CD4-positive, alpha-beta T cell treated with Interleukin-17A for 1 hour (primary cell): ENCODE measurements at places on chromosomes 5 and 9.
A peak's percentile ranks its signal among the peaks of the same experiment; 100 is the strongest.

GRCh38 chr5:3456121-3456681 lies 139.4 kb upstream of the IRX1 start:
- DNase-seq, result no peak

- peak; percentile 5 for DNase-seq
Measured at GRCh38 chr5:102971676-102972293, 148.2 kb downstream of the GIN1 start.

DNA sequence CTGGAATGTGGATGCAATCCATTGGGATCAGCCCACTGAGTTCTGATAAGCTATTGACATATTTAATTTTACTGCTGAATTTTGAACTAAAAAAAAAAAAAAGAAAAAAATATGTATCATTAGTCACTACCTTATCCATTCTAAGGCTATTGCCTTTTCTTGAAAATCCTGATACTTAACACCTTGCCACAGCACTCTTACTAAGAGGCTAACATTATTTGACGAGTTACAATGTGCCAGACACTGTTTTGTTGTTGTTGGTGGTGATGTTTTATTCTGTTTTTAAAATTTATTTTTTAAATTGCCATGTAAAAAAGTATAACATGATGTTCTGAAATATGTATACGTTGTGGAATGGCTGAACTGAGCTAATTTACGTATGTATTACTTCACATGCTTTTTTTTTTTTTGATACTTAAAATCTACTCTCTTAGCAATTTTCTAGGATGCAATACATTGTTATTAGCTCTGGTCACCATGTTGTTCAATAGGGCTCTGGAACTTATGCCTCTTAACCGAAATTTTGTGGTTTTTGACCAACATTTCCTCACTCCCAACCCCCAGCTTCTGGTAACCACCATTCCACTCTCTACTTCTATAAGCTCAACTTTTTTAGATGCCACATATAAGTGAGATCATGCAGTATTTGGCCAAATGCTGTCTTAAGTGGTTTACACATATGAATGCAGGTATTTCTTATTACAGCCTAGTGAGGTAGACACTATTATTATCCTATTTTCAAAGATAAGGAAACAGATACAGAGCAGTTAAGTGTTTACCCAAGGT lies 134.8 kb upstream of the PCA3 start:
- no peak for DNase-seq

GRCh38 chr5:42547141-42547540 lies 123.9 kb downstream of the GHR start:
- DNase-seq, result no peak

DNA sequence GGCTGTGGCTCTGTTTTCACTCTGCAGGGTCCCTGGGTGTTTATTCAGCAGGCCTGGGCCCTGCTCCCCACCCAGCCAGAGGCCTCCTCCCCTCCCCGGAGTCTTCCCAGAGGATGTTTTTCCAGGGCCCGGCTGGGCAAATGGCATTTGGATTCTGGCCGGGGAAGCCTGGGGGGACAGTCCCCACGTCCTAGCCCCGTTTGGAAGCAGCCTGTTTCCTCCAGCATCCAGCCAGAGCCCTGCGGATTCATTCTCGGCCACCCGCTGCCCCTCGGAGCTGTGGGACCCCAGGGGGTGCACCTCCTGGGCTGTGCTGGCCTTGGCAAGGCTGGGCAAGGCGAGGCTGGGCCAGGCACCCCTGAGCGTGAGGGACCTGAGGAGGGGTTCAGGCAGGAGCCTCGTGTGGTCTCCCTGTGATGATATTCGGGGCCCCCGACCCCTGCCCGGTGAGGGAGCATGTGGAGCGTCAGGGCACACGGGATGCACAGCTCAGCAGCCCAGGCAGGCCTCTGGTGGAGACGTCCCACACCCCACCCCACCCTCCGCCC lies 48.8 kb upstream of the EGFL7 start:
- no peak for DNase-seq

DNA sequence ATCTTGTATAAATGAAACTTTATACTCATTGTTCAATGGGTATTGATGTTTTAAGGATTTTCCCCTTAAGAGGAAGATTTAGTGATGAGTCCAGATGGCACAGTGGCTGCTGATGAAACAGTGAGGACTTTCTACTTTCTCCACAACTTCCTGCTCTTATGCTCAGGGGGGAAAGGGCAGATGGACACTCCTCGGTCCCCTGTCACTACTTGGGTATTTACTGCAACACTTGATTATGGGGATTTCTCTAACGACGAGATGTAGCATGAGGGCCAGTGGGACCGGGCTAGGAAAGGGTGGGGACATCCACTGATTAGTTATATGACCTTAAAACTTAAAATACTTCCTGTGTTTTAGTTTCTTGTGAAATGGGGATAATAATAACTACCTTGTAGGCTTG lies 146.1 kb upstream of the HMHB1 start:
- DNase-seq, result no peak

DNA sequence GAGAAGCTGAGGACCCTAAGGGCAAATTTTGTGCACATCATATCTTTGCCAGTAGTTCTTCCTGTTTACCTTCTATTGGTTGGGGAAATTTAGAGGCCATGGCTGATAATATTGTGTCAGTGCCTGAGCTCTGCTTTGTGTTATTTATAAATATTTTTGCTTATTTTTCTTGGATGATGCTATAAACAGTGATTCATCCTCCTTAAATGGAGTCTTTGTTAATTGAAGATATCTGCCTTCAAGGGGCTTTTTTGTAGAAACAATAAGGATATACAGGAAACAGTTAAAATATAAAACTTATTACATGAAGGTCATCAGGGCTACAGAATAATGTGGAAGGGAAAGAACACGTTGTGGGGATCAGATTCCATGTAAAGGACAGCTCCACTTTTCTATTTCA lies 78.0 kb downstream of the PAM start:
- DNase-seq, result no peak

DNA sequence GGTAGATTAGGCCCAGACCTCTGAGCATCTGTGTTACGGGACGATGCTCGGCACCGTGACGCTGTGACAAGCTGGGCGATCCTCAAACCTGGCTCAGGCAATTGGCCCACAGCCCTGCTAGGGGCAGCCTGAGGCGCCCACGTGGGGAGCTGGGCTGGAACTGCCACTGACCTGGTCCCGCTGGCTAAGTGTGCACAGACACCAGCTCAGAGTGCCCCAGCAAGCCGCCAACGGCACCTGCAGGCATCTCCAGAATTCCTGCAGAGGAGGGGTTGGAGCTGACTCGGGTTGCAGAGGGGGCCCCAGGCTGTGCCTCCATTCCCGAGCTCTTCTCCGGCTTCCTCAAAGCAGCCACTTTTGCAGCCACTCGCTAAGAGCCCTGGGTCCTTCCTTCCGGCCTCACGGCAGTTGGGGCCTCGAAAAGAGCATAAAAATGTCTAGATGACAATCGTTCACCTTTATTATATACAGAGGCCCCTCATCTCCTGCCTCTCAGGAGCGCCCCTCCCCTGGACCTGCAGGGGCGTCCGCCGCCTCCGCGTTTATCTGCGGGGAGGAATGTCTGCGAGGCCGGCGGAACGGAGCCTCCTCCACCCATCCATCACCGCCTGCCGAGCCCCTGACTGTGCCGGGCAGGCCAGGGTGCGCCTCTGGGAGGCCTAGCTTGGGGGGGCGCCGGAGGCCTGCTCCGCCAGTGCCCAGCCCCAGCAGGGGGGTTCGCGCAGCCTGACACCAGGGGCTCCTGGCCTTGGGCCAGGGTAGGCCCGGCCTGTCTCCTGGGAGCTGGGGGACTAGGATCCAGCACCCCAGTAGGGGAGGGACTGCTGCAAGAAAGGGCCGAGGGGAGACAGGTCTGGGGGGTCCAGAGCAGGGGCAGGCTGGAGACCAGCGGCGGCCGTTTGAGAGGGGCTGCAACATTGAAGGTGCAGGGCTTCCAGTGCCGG lies 144.9 kb downstream of the BARX1 start:
- no peak for DNase-seq

DNA sequence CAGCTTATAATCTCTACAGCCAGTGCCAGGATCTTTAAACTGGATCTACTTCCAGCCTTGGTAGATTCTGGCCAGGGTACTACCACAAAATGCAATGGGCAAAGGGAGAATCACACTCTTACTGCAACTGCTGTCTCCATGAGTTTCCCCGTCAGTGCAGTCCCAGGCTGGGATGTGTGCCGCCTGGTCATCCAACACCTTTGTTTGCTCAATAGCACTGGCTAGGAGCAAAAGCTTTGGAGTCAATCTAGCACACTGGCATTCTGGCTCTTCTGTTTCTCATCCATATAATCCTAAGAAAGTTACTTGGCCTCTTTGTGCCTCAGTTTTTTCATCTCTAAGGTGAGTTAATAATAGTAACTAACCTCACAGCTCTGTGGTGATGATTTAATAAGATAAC lies 96.9 kb downstream of the FBN2 start:
- DNase-seq, result no peak

- DNase-seq, result no peak
Measured at GRCh38 chr9:93038918-93039317, 19.6 kb upstream of the SUSD3 start.

DNA sequence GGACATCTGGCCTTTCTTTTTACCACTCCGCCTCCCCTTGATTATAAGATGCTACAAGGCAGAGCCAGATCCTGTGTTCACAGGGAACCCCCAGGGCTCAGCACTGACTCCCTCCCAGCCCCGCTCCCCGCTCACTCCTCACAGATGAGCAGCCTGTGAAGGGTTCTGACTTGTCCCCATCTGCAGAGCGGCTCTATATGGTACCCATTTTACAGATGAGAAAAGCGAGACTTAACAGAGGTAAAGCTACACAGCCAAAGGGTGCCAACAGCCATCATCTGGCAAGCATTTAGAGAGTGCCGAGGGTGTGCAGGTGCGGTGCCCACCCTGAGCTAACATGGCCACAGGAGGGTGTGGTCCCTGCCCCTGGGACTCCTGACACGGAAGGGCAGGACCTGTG lies 18.8 kb downstream of the FIBCD1 start:
- DNase-seq, result no peak

- DNase-seq, result no peak
Measured at GRCh38 chr5:145350513-145350912, 484.6 kb downstream of the PRELID2 start.

DNA sequence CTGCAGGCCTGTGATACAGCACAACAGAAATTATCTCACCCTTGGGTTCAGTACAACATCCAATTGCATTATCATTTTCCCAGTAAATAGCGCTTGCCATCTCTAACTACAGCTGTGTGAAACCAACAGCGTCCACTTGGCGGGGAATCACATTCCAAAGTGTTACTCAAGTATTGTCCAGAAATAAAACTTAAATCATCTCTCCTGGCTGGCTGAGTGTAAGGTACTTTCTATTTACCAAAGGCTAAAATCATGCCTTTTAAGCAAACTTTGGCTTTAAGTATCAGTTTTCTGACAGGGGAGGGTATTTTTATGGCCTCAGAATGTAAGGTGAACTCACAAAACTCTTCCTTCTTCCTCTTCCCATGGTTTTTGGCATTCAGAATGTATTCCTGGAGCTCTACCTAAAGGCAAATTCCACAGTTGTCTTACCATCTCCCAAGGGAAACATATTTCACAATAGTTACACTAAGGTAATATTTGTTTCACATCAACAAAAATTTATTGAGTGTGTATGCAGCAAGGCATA lies 205.6 kb upstream of the MPDZ start:
- DNase-seq, result no peak

DNA sequence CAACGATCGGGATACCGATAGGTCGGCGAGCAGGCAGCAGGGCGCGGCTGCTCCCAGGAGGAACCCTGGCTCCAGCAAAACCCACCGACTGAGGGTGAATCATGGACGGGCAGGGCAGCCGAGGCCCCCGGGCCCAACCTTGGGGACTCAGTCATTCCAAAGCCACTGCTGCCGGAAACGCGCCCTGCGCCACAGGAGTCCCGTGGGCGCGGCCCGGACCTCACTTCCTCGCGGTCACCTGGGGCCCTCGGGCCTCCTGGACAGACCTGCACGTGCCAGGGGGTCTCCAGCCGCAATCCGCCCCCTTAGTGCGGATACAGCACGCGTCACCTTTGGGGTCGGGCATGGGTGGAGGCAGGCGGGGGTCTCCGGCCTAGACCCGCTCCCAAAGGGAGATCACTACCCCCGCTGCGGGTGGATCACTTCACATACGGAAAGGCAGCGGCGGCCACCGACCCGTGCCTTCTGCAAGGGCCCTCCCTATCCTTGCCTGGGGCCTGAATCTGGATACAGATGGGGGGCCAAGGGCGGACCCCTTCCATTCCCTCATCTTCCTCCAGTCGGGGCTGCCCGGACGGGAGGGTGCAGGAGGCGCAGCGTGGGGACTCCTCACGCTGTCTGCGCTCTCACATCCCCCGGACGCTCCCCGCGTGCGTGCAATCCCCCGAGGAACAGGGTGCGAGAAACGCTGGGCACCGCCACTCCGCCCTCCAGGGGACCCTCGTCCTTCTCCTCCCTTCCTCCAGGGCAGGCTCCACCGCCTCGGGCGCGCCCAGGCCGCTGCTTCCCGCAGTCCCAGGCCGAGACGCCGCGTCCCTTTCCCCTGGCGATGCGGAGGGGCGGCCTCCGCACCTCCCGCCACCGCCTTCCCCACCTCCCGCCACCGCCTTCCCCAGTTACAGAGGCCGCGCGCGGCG lies 586 bp downstream of the TXN start:
- peak; percentile 16 for DNase-seq

DNA sequence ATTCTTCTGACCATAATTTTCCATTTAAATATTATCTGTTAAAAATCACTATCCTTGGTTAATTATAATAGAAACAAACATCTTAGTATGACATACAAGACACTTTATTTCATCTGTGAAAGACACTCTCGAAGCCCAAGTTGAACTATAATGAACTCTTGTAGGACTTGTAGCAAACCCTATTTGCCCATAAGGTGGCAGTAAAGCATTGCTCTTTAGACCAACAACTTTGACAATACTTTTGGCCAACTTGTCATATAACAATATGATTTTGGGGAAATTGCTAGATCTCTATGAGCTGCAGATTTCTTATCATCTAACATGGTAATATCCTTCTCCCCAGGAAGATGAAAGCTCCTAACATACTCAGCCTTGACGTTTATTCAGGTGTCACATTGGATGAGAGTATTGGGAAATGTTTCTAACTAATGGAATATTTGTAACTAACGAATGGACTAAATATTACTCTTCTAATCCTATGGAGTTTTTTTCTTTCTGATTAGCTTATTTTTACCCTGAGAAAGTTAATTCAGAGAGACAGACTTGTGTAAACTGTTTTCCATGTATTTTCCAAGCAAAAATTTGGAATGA lies 11.0 kb downstream of the SPINK14 start:
- DNase-seq, result peak; percentile 58

- no peak for DNase-seq
Measured at GRCh38 chr5:32474209-32474854, 29.8 kb upstream of the ZFR start.

DNA sequence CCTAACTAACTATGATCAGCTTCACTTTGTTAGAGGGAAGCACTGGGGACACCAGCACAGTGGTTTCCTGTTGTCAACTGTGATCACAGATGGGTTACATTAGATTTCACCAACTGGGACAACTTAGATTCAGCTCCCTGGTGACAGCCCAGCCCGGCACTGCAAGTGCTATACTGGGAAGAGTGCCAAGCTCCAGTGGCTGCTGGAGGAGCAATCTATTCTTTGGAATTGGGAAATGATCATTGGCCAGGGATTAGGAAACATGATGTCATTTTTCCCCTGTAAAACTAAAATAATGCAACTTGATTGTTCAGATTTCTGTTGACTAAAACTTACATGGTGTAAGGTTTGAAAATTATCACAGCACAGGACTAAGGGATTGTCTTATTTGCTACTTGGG lies 33.2 kb downstream of the PTGR1 start:
- no peak for DNase-seq
